ENCODE measurements at places on chromosomes 3 and 15.

GRCh38 chr3:187736418-187736871, 8.8 kb downstream of the BCL6 start:
- no peak for DNase-seq

DNA sequence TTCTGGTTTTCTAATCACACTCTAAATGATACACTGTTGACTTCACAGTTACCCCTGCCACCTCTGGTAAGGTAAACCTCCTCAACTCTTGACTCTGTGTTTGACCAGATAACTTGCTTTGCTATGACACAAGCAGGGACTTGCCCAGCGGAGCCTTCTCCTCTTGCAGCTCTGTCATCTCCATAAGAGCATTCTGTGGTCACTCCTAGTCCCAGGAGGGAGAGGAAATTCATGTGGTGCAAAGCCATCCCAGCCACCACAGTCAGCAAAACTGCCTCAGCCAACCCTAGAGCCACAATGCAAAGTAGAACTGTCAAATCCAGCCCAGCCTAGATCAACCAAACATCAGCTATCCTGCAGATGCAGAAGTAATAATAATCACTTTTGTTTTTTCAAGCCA, 144.7 kb upstream of the GADL1 start:
- DNase-seq, result no peak

GRCh38 chr3:135514060-135514448, 451.5 kb upstream of the PPP2R3A start:
- DNase-seq, result no peak

DNA sequence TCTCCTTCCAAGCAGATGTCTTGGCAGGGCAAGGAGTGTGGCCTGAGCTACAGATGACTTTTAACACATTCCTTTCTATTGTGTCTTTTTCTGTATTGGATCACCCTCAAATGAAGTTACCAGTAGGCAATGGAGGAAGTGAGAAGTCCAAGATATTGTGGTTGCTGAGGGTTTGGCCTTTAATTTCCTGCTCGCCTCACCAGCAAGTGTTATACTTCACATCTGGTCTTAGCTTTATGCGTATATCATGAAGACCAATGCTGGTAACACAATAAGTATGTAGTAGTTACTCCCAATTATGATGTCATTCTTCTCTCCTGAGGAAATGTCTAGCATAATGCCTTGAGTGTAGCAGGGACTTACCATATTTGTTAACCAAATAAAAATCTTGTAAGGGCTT, 179.9 kb downstream of the ZIC1 start:
- no peak for DNase-seq

DNA sequence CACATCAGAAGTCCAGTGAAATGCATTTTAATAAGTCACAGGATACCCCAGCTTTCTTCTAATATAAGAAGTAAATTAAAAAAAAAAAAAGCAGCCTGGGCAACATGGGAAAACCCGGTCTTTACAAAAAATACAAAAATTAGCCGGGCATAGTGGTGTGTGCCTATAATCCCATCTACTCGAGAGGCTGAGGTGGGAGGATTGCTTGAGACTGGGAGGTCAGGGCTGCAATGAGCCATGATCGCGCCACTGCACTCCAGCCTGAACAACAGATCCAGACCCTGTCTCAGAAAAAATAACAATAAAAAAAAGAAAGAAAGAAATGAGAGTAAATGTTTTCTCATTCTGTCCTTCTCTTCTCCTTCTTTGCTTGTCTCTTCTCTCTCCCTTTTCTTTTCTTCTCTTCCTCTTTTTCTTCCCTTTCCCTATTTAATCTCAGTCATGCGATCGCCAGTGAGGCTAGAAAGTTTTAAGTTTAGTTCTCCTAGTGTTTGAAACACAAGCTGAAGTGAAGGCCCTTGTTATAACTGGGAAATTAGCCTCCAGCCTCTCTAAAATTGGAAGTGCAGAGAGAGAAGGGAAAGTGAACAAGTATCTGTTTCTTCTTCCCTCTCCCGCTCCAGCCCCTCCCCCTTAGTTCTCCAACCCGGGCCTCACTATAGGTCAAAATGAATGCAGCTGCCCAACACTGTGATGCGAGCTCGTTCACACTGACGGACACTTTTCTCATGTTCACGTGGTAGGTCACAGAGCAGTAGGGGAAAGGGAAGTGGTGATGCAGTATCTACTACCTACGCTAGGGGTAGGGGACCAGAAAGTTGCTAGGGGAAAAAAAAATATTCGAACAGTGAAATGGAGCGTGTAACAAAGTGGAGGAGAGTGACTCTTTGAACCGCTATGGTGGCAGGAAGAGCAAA, 23.5 kb upstream of the TSC22D2 start:
- no peak for DNase-seq

- no peak for DNase-seq
These were observed 492 bp upstream of the FAM43A start for GRCh38 chr3:194685065-194685717.

DNA sequence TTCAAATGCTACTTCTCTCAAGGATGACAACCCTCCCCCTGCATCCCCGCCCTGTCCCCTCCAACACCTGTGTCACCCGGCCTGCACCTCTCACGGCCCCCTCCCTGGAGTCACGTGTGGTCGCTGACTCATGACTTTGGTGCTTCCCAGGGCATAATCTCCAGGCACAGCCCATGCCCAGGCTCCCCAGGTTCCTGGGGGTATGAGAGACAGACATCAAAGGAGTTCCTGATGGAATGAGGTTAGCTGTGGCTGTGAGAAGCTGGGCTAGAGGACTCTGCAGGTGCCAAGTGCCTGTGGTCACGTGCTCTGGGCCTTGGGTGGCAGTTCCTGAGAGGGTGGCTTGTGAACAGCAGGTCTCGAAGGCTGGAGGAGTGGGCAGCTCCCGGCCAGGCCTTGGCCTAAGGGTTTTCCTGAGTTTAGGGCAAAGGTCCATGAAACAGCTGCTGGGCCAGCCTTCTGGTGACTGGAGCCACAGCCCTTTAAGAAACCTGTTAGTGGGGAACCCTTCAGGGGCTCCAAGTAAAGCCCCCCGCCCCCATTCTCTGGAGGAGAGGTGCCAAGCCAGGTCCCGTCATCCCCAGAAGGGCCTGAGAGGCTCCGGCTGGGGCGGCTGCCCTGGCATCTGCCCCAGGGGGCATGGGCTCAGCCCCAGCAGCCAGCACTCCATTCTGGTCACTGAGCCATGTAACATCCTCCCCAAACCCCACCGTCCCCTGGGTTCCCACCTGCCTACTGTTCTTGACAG, 230.0 kb downstream of the XXYLT1 start:
- DNase-seq, result no peak

GRCh38 chr3:41199866-41200668, 762 bp downstream of the CTNNB1 start:
- DNase-seq, result no peak

- no peak for DNase-seq
These were observed 1.1 kb upstream of the IGF1R start for GRCh38 chr15:98647026-98647773.

DNA sequence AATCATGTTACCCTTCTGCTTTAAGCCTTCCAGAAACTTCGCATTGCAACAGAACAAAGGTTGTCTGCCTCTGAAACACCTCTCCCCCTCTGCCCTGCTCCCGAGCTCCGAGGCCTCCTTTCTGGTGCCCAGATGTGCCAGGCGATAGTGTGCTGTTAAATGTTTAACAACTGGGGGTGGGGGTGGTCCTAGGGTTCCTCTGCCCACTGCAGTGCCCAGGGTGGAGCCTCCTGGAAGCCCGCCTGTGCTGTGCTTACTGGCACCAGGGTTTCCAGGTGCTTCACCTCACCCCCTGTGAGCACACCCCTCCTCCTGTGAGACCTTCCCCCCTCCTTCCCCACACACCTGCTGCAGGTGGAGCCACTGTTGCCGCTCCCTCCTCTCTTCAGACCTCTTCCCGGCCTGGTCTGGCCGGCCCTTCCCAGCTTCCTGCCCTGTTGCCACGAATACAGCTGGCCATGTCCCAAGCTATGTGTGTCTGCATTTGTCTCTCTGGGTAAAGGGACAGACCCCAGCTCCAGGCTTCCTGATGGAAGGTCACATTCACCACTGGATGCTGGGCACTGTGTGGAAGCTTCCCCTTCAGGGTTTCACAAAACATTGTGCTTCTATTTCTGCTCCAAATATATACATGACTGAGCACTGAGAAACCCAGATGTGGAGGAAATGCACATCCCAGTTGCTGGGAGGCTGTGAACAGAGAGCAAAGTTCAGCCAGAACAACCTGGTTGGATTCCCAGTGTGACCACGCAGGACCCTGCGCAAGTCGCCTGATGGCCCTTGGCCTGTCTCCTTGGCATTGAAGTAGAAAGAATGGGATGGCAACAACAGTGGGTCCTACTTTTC, 37.2 kb downstream of the MGLL start:
- no peak for DNase-seq

DNA sequence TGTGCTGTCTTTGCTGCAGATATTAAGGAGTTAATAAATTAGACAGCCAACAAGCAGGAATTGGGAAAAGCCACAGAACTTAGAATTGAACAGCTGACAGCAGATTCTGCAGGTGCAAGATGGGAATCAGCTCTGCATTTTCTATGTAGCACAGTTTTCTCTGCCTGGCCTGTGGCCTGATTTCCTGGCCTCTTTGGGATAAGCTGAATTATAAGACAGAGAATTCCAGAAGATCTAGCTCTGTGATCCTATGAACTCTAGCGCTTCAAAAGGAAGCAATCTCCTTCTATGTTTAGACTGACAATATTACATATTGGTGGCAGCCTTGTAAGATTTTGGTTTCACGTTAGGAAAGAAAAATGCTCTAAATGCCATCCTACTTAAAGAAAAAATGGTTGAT, 24.0 kb upstream of the SOX2 start:
- DNase-seq, result no peak

DNA sequence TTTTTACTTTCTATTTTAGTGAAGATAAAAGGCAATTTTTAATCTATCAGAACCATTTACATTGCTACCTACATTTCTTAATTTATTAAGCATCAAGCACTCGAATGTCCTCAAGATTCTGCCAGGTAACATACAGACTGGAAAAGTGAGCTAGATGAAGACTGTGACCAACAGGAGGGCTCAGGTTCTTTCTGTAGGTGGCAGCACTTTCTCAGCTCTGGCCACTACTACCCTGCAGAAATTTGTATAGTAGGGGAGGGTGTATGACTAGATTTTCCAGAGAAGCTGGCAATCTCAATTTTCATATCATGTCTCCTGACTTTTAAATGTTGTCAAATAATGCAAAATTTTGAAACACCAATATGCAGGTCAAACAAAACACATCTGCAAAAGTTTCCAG, 165.0 kb upstream of the SUCLG2 start:
- no peak for DNase-seq

DNA sequence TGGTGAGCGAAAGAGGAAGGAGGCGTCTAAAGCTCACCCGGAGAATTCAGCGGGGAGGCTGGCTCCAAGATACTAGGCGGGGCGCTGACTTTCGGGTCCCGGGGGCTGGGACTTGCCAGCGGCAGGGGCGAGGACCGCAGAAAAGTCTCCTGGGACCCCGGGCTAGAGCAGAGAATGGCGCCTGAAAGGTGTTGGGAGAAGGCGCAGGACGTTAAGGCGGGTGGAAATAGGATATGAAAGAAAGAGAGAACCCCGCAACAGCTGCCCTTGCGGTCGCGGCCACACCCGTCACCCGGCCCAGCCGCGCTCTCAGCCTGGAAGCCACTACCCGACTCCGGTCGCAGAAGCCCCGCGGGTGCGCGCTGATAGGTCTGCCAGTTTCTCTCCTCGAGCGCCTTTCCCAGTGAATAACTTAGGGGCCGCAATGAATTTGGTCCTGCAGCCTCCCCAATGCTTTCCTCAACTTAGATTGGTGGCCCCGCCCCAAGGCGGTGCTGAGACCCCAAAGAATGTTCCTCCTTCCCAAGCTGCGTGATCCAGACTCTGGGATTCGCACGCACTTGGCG, 604 bp downstream of the LTK start:
- no peak for DNase-seq

DNA sequence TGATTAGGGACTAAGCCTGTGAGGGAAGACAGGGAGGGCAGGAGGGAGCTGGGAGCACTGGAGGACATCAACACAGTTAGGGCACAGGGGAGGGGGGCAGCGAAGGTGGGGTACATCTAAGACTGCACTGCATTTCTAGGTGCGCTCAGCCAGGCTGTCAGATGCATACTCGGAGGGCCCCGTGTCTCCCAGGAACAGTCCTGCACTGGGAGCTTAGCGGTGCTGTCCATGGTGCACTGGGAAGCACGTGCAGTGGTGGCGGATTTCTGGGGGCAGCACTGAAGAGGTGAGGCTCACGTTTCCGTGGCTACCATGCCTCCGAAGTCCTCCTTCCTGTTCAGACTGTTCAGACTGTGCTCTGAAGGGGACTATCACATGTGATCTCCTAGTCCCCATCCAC, 54.4 kb downstream of the ROPN1B start:
- no peak for DNase-seq

- DNase-seq, result no peak
These were observed 61.5 kb downstream of the CGGBP1 start for GRCh38 chr3:87997298-87997697.

GRCh38 chr3:57923101-57923500, 85.1 kb upstream of the FLNB start:
- DNase-seq, result no peak

- no peak for DNase-seq
These were observed 335.9 kb downstream of the LPP start for GRCh38 chr3:188489639-188490405.

DNA sequence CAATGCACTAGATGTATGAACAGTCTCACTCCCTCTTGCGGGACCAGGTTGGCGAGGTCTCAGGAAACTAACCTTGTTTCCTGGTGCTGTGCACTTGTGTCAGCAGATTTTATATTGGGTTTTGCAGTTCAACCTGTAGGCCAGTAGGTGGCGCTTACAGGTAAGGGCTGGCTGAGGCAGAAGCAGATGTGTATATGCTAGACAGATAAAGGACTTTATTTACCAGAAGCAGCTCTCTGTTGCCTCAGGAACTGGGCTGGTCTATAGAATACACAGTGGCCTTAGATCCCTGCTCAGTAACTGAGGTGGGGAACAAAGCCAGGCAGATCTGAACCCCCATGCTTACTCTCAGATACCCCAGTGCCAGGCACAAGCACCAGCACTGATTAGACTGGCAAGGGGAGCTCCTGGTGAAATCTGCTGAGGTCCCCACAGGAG, 296.8 kb downstream of the DOCK3 start:
- no peak for DNase-seq

- DNase-seq, result no peak
These were observed 77.8 kb upstream of the TAMM41 start for GRCh38 chr3:11924518-11924917.

- no peak for DNase-seq
These were observed 14.1 kb upstream of the PGPEP1L start for GRCh38 chr15:99021694-99022093.

GRCh38 chr15:101537483-101538080, 48.1 kb upstream of the PCSK6 start:
- DNase-seq, result peak; percentile 18

GRCh38 chr3:127107491-127108375, 85.2 kb upstream of the PRR23E start:
- DNase-seq, result no peak

GRCh38 chr3:44930911-44931310, 45.1 kb downstream of the ZDHHC3 start:
- no peak for DNase-seq

DNA sequence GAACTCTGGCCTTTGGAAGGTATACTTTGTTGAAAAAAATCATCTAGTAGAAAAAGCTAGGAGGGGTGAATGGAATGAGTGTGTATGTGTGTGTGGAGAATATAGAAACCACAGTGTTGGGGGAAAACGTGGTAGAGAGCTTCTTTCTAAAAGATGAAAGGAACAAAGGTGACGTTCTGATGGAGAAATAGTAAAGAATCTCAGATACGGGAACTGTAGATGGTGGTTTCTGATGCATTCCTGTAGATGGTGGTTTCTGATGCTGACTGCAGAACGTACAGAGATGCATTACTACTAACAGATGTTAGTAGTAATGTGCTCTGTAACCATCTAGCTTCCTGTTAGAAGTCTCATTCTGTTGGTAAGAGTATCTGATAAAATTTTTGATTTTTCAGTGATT, 60.2 kb downstream of the VPS8 start:
- no peak for DNase-seq

Measured in SK-N-MC (cell line).